ENCODE measurements at places on chromosomes 4 and X. TPM values are rescaled to one million over a fixed set of nuclear protein-coding genes. Genes with fewer than 3 reads are reported as not detected.

SULT1E1 gene
- not detected for total RNA-seq

GRCh38 chrX:48934581-48935300 lies 15.9 kb upstream of the PIM2 start:
- no peak overlapping the region for H3K4me3 ChIP-seq
- no peaks in the 10 kb centered on the region for H3K4me1 ChIP-seq
- H3K36me3 ChIP-seq: peaks cover 3% of the 10 kb centered on the region
- no peak for DNase-seq
- H3K27me3 ChIP-seq: no peaks in the 10 kb centered on the region

- no peaks in the 10 kb centered on the region for H3K4me1 ChIP-seq
- H3K27ac ChIP-seq: no peak overlapping the region
- H3K27me3 ChIP-seq: peaks cover 6% of the 10 kb centered on the region
- no peak overlapping the region for H3K4me3 ChIP-seq
- DNase-seq: no peak
These were observed 608.8 kb upstream of the BOD1L1 start for GRCh38 chr4:14236359-14236758.

DNA sequence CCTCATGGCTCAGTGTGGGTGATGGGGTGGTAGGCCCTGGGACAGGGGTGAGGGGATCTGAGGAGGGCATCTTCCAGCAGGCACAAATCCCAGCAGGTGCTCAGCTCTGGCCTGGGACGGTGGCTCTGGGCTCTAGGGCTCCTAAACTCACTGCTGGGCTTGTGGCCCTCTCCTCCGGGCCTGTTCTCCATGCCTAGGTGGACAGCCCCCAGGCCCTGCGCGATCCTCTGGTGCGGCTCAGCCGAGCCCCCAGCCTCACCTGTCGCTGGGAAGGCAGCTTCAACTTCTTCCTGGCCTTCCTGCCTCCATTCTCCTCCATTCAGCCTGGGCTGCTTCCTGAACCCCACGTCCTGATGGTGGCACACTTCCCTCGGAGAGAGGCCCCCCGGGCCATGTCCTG lies 19.3 kb upstream of the FGFR3 start:
- no peak overlapping the region for H3K27ac ChIP-seq
- H3K4me1 ChIP-seq: no peaks in the 10 kb centered on the region
- DNase-seq: no peak
- H3K36me3 ChIP-seq: no peaks in the 10 kb centered on the region
- peaks cover 2% of the 10 kb centered on the region for H3K27me3 ChIP-seq

GRCh38 chr4:173960398-173960797 lies 323.1 kb downstream of the FBXO8 start:
- no peaks in the 10 kb centered on the region for H3K36me3 ChIP-seq
- DNase-seq: no peak
- H3K27me3 ChIP-seq: no peaks in the 10 kb centered on the region
- H3K4me1 ChIP-seq: no peaks in the 10 kb centered on the region
- no peak overlapping the region for H3K4me3 ChIP-seq
- H3K27ac ChIP-seq: no peak overlapping the region

All from HFFc6 (cell line).